ENCODE measurements at places on chromosomes 12 and 14.

- no peak for DNase-seq
Measured at GRCh38 chr14:39184628-39185255, 9.7 kb downstream of the PNN start.

- no peak for DNase-seq
Measured at GRCh38 chr14:56379956-56380355, 199.6 kb upstream of the TMEM260 start.

GRCh38 chr12:42539696-42540095 is 49.9 kb downstream of the PRICKLE1 start:
- DNase-seq, result no peak

- DNase-seq, result no peak
Measured at GRCh38 chr12:16927259-16927658, 321.3 kb upstream of the LMO3 start.

GRCh38 chr14:34453226-34453625 is 8.8 kb downstream of the SPTSSA start:
- DNase-seq, result no peak

Measured in OCI-LY7 (cell line).